ENCODE measurements at places on chromosomes 11 and 22. TPM values are rescaled to one million over a fixed set of nuclear protein-coding genes. Genes with fewer than 3 reads are reported as not detected.

OR52N4 gene
- total RNA-seq, result not detected

OR51B2 gene
- not detected for total RNA-seq

ARHGAP20 gene
- total RNA-seq, result under 0.01 TPM

CCDC81 gene
- 0.73 TPM for total RNA-seq

IGSF22 gene
- total RNA-seq, result under 0.01 TPM

All from melanocyte of skin (primary cell).